ENCODE measurements at places on chromosomes 6 and 20.

- DNase-seq, result no peak
These were observed 99.2 kb downstream of the HIVEP1 start for GRCh38 chr6:12111363-12111670.

DNA sequence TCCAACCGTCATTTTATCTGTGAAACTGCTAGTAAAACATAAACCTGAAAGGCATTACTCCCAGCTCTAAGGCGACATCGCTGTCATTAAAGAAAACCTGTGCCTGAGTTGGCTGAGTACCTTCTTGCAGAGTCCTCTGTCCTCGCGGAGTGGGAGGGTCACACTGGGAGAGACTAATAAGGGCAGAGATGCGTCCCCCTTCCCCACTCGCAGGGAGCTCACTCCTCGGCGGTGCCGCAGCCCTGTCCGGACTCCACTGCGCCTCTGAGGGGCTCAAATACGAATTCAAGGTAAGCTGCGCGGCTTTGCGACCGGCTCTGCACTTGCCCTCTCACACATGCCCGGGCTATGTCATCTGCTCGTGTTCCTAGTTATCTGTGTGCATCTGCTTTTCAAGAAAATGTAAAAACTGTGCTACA is at the start of gene COL19A1:
Gene COL19A1 (plus strand): TSS at position 206 of the 419 bp plus-strand sequence. CDS start 13,012 bp downstream, outside the sequence.
- DNase-seq, result no peak

DNA sequence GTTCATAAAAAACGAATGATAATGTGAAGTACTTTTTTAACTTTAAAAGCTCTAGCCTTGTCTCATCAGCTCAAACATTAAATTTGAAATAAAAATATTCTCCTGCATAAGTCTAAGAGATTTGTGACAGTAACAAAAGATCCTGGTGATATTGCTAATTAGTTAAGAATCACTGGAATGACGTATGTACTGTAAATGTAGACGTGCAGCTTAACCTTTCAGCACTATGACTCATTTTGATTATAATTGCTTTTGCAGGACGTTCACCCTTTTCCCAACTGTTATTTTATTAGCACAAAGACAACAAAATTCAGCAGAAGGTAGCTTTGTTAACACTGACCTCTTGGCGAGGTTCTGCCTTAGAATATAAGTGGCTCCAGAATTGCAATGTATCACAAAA is 68.6 kb downstream of the TENT5A start:
- no peak for DNase-seq

DNA sequence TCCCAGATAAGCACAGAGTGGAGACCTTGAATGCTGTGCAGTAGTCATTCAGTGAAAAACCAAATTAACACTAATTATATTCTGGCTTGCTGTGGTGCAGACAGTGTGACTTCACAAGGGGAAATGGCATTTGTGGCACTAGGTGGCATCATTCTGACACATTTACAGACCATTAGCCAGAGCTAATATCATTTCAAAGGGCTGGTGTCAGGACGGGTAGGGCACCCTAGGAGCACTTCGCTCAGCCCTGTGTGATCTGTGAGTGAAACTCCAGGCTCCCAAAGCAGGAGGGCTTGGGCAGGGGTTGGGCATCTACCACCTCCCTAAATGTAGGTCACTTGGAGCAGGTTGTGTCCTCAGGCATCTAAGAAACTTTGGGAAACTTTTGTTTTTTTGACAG is 555.8 kb downstream of the PKHD1 start:
- DNase-seq, result no peak

- DNase-seq, result peak; percentile 72
These were observed 23.4 kb downstream of the PACSIN1 start for GRCh38 chr6:34489207-34489805.

All from MV-4-11 (cell line).